ENCODE measurements at places on chromosomes 16 and 17.

DNA sequence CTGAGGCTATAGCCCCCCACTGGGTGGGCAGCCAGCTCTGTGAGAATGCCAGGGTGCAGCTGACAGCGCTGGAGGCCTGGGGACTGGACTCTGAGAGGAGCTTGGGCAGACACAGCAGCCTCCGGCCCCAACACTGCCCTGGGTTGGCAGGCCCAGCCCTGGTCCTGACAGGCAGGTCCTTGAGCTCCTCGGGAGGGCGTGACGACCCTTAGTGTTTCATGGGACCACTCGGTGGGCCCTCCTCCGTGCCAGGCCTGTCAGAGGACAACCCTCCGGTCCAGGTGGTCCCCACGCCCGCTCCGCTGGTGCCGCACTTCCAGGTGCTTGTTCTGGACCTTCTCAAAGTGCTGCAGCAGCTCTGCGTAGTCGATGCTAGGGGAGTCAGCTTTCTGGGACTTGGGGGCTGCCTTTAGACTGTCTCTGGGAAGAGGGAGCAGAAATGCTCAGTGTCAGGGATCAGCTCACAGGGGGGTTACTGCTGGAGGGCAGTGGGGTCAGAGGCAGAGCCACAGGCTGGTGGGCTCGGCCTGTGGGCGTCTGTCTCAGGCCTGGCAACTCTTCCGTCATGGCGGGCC is 1.9 kb upstream of the MTSS2 start:
- no peak for DNase-seq

DNA sequence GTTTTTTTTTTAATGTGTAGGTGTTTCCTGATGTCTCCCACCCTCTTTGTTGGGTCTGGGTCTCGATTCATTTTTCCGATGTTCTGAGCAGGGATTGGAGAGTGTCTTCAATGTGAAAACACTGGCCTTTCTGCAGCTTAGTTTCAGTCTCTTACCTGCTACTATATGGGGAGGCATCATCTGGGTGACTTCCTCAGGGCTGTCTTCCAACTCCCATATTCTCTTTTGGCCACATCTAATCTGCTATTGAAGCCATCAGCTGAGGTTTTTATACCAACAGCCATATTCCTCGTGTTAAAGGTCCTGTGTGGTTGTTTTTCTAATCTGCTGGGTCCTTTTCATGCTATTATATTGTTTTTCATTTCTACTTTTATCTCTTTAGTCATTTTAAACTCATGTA is 13.2 kb upstream of the SSTR5 start:
- no peak for DNase-seq

DNA sequence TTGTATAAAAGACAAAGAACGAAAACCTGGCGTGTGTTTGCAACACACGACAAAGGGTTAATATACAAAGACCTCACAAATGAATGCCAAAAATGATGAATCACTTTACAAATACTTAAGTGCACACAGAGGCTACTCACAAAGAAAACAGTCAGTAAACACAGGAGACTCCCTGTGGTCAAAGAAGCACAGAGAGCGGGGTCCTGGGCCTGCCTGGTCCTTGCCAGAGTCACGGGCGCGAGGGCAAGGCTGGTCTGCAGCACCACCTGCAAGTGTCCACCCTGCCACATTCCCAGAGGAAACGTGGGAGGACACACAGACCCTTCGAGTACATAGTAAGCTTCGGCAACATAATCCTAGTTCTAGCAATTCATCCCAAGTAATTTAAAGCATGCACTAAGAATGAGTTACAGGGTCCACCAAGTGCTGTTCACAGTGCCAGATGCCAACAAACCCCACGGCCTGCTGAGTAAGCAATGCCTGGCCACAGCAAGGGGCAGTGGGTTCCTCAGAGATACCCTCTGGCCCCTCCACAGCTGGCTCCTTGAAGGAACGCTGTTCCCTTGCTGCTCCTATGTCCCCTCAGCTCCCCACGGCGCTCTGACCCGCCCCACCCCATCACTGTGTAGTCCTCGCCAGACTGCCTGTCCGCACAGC is 24.6 kb upstream of the FAAP100 start:
- DNase-seq: no peak

GRCh38 chr16:24520983-24521382 is 18.4 kb upstream of the RBBP6 start:
- DNase-seq: no peak

DNA sequence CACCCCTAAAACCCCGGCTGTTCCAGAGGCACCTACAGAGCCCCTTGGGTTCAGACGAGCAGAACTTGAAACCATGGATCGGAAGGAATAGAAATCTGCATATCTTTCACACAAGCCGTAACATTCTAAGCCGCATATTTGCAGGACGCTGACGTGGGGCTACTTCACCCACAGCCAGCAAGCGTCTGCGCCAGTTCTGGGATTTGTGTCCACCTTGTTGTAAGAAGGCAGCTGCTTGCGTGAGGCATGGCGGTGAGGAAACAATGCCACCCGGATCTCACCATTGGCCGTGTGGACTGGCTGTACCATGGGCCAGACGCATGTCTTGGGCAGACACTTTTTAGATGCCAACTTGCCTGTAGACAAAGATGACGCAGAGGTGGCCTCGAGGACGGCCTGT is 34.5 kb downstream of the TNFRSF13B start:
- DNase-seq: no peak

GRCh38 chr16:25729188-25729915 is 37.6 kb downstream of the HS3ST4 start:
- DNase-seq: no peak

DNA sequence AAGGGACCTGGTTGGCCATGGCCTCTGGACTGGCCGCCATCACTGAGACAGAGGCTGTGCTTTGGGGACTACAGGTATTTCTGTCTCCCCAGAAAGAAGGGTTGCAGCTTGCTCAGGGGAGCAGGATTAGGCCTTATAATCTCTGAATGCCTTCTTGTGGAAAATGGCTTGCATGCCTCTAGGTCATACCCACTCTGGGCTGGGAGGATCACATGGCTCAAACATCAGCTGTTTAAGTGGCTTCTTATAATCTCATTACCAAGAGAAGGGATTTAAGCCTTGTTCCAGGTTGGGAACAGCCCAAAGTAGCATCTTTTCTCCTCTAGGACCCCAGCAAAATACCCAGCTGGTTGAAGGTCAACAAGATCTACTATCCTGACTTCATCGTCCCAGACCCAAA is 19.1 kb downstream of the LIG3 start:
- no peak for DNase-seq
